ENCODE measurements at places on chromosomes 2 and 18.
A peak's percentile ranks its signal among the peaks of the same experiment; 100 is the strongest.

DNA sequence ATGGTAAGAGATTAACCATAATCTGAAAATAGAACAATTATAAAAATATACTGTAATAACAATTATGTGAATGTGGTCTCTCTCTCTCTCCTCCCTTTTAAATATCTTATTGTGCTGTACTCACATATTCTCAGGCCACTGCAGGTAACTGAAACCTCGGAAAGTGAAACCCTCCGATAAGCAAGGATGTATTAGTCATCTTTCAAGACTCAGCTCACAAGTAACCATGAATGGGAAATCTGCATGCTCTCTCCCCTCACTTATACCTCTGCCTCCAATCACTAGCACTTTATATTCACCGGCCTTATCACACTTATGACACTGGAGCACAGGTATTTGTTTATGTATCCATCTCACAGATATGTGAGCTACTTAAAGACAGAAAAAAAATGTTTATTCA is 139.7 kb downstream of the LRP2 start:
- DNase-seq: no peak

DNA sequence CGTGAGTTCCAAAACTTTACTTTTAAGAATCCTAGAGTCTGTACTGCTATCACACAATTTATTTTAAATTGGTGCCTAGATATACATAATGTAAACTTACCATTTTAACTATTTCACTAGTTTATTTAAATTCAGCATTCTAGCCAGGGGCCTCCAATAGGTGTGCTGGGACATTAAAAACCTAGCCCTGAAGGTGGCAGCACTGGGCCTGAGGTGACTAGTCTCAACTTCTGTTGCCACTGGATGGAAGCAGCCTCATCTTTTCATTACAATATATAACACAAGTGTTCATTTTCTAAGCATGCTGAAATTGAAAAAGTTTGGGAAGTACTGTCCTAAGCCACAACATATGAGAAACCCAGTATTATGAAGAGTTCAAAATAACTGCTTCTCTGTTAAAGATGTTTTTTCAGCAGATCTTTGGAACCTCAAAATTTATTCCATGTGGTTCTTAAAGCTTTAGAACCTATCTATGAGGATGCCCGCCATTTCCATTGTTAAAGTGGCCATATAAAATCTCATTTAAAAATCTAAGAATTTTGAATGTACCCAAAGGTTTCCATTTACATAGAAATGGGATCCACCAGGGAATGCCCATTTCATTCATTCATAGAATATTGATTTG is 2.9 kb upstream of the RBBP8 start:
- peak; percentile 30 for DNase-seq

DNA sequence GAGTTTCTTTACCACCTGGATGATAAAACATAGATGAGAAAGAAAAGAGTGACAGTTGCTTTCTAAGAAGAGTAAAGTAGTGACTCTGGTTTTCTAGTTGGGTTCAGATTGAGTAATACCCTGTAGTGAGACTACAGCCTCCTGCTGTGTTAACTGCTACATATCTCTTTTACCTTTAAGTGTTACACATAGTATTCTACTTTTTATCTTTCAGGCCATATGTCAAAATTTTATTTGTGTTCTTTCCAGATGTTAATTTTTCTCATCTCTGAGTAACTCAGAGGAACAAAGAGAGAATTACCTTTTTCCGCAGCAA is 348.2 kb downstream of the CTNNA2 start:
- DNase-seq: no peak

- DNase-seq: no peak
Observed at GRCh38 chr18:48771641-48772375, 179.0 kb downstream of the SMAD7 start.

GRCh38 chr2:216545359-216545758 is 46.7 kb downstream of the RPL37A start:
- DNase-seq: no peak

DNA sequence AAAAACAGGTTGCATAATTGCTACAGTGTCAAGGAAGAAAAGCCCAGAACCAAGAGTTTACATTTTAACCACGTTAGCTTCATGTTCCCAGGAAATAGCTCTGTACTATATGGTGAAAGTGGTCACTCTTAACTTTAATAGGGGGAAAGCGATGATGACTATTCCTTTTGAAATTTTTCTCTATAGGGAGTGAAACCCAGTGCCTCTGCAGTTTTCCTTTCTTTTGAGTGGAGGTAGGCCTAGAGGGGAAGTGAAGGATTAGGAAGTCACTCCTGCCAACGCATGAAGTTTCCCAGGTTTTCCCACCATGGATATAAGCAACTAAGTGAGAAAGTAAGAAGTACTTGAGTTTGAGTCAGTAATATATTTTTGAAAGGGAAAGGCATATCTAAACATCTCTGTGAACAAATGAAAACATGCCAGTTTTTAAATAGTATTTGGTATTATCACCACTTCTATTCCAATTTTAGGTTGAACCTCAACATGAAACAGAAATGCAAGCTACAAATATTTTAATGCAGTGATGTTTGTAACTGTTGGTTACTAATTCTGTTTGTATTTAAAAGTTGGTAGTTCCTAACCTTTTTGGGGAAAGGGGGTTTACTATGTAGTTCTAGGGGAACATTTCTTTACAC is 91.9 kb downstream of the VRK2 start:
- no peak for DNase-seq

GRCh38 chr2:107062173-107062572 is 176.2 kb upstream of the ST6GAL2 start:
- no peak for DNase-seq

DNA sequence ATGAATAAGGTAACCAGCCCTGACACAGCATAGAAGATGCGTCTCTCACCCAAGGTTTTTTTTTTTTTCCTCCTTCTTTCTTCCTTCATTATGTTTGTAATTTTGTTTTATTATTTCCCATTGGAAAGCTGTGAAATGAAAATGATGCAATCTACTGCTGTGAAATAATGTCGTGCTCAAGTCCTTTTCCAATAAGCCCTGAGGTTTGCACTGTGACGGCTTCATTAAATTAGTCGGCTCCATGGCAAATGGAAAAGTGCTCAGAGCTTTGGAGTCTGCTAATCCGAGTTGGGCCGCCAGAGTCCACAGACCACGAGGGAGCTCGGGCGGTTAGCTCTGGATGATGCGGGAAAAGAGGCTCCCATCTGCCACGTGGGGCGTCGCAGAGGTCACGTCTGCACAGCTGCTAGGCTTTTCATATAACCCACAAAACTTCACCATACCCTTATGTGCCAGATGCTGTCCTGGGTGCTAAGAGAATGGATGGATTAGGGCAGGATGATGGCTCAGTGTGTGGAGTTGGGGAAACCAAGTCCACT is 92.3 kb upstream of the CAPN13 start:
- no peak for DNase-seq

- no peak for DNase-seq
Observed at GRCh38 chr2:112474844-112475486, 7.0 kb upstream of the TTL start.

GRCh38 chr18:28412521-28412920 is 235.6 kb upstream of the CDH2 start:
- DNase-seq: no peak

- DNase-seq: no peak
Observed at GRCh38 chr2:140248623-140249022, 1468.4 kb upstream of the NXPH2 start.

GRCh38 chr2:179768765-179769164 is 92.6 kb downstream of the ZNF385B start:
- no peak for DNase-seq

DNA sequence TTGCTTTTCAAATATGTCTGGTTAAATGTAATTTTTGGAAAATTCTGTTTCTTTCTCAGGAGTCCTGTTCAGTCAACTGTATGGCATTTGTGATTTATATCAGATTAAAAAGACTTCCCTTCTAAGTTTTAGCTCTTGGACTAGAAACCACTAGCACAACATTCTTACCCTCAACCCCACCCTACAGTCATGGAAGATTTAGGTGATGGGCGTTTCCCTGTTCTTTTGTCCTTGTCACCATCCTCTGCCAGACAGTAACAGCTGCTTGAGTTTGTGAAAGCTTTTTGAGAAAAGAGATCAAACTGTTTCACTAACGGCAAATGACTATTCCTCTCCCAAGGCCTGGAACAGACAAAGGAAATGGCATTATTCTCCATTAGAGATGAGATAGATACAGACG is 31.8 kb downstream of the SERPINB5 start:
- DNase-seq: no peak

- no peak for DNase-seq
Observed at GRCh38 chr2:234512884-234513669, 16.2 kb upstream of the ARL4C start.

- no peak for DNase-seq
Observed at GRCh38 chr18:63290821-63291200, 28.8 kb downstream of the BCL2 start.

- no peak for DNase-seq
Observed at GRCh38 chr2:20015482-20016083, 3.1 kb upstream of the MATN3 start.

DNA sequence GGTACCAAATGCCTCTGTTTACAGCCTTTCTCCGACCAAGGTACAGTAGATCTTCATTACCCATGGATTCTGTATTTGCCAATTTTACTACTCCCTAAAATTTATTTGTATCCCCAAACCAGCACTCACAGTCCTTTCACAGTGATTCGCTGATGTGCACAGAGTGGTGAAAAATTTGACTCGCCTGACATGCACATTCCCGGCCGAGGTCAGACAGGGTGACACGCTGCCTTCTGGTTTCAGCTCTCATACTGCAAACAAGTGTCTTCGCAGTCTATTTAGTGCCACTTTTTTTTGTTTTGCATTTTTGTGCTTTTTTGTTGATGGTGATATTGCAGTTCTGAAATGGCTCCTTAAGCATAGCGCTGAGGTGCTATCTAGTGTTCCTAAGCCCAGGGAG is 71.0 kb downstream of the MAPK4 start:
- no peak for DNase-seq

GRCh38 chr2:110858993-110859701 is 126.8 kb downstream of the ACOXL start:
- DNase-seq: no peak

DNA sequence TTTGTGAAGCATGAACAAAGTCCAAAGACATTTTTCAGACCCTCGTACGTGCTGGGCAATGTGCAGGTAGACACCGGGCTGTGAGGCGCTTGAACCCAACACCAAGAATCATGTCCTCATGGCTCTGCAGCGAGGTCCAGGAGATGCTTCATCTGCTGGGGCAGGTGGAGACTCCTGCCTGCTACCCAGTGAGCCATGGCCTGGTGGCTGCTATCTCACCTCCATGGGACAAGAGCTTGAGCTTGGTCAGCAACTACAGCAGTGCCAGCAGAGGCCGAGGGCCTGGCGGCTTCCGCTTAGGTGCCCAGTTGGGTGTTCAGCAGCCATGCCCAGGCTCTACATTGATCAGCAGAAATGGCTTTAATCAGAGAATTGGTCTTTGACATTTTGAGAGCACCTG is 281.0 kb upstream of the HS6ST1 start:
- no peak for DNase-seq

- no peak for DNase-seq
Observed at GRCh38 chr2:241910604-241911520, 41.3 kb downstream of the RTP5 start.

GRCh38 chr2:66601624-66602023 is 166.7 kb downstream of the MEIS1 start:
- no peak for DNase-seq

GRCh38 chr2:206452750-206453149 is 9.4 kb downstream of the ADAM23 start:
- no peak for DNase-seq

DNA sequence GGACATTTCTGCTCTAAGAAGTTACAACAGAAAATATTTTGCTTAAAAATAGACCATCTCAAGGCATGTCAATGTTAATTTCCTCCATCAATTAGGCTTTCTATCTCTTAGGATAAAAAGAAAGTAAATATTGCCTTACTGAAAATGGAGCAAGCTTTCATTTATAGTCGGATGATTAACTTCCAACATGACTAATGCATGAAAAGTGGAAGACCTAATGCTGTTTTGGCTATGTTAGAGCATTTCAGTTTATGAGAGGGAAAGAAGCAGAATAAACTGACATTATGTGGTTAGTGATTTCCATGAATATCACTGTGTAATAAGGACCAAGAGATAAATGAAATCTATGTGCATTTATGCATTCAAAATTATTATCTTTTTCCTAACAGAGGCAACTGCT is 475.2 kb upstream of the UBE2E3 start:
- DNase-seq: no peak

- no peak for DNase-seq
Observed at GRCh38 chr2:158760887-158761286, 34.2 kb upstream of the DAPL1 start.

- no peak for DNase-seq
Observed at GRCh38 chr2:99605036-99605435, 115.2 kb upstream of the REV1 start.

DNA sequence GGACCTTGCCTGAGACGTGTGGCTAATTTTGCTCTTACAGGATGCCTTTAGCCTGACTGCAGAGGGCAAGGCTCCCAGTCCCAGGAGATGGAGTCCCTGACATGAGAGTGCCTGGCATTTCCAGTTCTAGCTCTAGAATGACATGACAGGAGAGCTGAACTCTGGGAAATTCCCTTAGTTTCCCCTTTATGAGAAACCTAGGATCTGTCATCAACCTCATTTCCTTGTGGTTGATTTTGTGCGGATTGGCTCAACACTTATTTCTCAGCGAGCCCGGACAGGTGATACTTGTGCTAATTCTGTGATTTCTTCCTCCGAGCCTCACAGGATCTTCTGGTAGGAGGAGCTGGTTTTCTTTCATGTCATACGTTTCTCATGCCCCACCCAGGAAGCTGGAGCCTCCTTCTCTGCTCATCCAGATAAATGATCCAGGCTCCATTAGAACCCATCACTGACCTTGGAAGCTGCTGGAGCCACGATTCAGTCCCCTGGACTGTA is at the start of gene IL36G:
Gene IL36G, plus strand, starts transcription at position 448 of the 498 bp plus-strand sequence. CDS start 633 bp downstream, outside the sequence.
- DNase-seq: no peak

DNA sequence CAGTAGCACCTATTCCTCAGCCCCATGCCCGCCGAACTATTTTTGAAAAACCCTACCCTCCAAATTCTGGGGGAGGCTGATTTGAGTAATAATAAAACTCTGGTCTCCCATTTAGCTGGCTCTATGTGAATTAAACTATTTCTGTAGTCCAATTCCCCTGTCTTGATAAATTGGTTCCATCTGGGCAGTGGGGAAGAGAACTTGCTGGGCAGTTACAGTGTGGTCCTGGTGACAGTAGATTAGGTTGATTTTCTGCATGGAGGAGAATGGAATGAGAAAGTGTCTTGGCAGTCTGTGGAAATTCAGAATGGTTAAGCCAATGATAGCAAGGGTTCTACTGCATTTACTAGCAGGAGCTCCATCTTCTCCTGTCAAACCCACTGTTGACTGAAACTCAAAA is 95.0 kb downstream of the SPP2 start:
- no peak for DNase-seq

GRCh38 chr2:71546777-71547281 is 93.5 kb downstream of the DYSF start:
- no peak for DNase-seq

- DNase-seq: no peak
Observed at GRCh38 chr2:145593280-145593679, 1073.4 kb upstream of the ZEB2 start.
